AG09309 (cell line): ENCODE measurements at places on chromosomes 13 and 19.

DNA sequence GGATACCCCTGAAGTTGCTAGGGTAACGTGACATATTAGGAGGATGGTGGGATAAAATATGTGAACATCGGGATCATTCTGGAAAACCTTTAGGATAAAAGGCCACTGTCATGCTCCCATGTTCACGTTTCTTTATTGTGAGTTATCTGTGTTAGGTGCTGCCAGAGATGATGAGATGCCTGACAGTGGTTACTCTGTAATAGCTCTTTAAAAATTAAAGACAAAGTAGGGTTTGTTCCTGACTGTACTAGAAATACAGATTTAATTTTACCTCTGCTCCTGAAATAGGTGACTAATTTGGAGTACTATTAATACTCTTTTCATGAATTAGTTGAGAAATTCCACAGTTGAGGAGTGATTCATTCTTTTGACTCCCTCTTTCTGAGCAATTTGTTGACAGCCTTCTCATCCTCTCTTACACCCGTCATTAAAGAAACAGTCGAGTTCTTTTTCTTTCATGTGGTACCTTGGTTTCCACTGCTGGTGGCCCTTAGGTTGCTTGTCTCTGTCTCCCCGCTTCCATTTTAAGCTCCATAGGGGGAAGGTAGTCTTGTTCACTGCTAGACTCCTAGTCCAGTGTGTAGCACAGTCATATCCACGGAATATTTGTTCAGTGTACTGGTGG lies 28.4 kb downstream of the SAE1 start:
- DNase-seq = no peak

DNA sequence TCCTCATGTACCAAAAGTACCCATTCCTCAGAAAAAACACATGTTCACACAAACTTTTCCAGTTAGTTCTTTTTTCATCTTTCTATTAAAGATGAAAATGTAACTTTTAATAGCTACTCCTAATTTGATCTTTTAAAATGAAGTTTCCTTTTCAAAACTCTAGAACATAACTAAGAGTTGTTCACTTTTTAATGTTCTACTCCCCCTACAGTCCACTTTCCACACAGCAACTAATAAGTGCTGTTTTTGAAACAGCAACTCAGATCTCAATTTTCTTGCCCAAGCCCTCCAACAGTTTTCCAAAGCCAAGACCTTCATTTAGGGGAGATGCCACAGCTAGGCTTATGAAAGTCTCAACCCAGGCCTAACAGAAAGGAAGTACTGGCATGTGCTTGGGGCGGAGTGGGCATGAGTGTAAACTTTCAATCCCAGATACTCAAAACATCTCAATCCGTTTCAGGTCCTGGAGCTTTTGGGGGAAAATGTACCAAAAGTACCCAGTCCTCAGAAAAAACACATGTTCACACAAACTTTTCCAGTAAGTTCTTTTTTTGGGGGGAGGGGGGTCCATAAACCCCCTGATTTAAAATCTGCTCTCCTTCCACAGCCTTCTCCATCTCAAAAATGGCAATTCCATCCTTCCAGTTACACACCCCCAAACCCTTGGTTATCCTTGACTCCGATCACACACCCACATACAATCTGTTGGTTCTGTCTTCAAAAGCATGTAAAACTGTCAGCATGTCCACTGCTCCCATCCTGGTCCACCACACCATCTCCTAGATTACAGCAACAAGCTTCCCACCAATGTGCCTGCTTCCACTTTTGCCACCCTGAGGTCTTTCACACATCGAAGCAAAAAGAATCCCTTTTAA lies 2.0 kb downstream of the FBL start:
- DNase-seq = no peak

DNA sequence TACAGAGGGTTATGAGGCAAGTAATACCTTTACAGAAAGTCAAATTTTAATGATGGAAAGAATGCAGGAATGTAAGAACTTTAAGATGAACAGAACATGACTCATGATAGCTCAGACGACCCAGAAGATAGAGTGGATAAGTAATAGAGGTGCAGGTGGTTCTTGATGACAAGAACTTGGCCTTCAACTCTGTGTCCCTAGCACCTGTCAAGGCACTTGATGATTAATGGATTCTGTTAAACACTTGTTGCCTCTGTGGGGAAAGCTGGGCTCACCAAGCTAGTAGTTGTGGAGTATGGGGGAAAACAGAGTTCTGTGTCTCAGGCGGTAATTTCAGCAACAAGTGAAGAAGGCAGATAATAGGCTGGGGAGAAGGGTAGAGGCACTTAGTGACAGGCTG lies 306.2 kb downstream of the ATP8A2 start:
- DNase-seq = no peak

DNA sequence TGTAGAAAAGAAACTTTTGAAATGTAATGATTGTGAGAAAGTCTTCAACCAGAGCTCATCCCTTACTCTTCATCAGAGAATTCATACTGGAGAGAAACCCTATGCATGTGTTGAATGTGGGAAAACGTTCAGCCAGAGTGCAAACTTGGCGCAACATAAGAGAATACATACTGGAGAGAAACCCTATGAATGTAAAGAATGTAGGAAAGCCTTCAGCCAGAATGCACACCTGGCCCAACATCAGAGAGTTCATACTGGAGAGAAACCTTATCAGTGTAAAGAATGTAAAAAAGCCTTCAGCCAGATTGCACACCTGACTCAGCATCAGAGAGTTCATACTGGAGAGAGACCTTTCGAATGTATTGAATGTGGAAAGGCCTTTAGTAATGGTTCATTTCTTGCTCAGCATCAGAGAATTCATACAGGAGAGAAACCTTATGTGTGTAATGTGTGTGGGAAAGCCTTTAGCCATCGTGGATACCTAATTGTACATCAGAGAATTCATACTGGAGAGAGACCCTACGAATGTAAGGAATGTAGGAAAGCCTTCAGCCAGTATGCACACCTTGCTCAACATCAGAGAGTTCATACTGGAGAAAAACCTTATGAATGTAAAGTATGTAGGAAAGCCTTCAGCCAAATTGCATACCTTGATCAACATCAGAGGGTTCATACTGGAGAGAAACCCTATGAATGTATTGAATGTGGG lies 19.3 kb downstream of the ZNF583 start:
- no peak for DNase-seq

DNA sequence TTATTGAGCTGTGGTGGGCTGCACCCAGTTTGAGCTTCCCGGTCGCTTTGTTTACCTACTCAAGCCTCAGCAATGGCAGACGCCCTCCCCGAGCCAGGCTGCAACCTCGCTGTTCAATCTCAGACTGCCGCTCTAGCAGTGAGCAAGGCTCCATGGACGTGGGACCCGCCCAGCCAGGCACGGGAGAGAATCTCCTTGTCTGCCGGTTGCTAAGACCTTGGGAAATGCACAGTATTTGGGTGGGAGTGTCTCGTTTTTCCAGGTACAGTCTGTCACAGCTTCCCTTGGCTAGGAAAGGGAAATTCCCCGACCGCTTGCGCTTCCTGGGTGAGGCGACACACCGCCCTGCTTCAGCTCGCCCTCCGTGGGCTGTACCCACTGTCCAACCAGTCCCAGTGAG lies 27.7 kb upstream of the UBAC2 start:
- no peak for DNase-seq

- DNase-seq = no peak
These were observed 16.6 kb downstream of the SPACA7 start for GRCh38 chr13:112392719-112393118.

DNA sequence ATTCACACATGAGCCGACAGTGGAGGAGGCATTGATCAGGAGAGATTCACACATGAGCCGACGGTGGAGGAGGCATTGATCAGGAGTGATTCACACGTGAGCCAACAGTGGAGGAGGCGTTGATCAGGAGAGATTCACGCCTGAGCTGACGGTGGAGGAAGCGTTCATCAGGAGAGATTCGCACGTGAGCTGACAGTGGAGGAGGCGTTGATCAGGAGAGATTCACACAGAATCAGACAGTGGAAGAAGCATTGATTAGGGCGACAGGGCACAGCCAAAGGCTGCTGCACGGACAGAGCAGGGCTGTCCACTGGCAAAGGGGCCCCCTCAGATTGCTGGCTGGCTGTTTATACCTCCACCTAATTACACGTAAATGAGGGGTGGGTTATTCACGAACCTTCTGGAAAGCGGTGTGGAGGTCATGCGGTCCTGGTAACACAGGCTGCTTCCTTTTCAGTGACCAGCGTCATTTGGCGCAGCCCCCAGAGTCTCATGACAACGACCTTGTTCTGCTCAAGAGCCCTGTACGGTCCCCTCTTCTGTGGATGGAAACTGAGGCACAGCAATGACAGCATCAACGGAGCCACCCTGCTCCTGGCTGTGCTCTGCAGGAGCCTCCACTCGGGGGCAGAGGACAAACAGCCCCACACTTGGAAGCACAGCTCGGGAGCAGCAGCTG lies 50.6 kb upstream of the GAS6 start:
- no peak for DNase-seq

GRCh38 chr19:49946415-49946814 lies 14.6 kb downstream of the SIGLEC11 start:
- no peak for DNase-seq

DNA sequence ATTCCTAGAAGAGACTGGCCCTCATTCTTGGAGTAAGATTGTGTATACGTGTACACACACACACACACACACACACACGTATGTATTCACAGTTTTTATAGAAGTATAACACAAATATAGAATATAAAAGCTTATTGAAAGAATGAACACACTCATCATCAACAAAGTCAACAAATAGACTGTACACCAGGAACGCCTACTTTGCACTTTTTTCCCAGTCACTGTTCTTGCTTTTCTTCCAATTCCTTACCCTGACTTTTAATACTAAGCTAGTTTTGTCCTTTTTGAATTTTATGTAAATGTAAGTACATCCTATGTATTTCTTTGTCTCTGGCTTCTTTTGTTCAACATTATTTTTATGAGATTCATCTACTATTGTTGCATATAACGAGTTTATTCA lies 264.5 kb downstream of the MAB21L1 start:
- DNase-seq = no peak

GRCh38 chr13:74978591-74978990 lies 503.4 kb downstream of the TBC1D4 start:
- DNase-seq = no peak

- no peak for DNase-seq
These were observed 7.2 kb upstream of the ACER1 start for GRCh38 chr19:6340493-6341201.

DNA sequence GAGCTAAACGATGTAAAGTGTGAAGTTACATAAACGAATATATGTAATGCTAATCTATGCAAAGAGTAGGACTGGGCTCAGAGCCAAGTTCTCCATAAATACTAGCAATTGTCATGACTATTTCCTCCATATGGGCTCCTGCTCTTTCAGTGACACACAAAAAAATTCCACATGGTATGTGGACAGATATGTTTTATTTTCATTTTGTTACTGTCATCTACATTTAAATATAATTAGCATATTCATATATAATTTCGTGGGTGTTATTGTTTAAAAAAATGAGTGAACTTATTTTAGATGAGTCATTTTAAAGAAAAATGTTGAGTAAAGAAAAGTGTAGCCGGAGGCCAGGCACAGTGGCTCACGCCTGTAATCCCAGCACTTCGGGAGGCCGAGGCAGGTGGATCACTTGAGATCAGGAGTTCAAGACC lies 5.0 kb upstream of the IGSF23 start:
- DNase-seq = no peak

GRCh38 chr19:44841231-44841630 lies 4.9 kb upstream of the NECTIN2 start:
- no peak for DNase-seq

DNA sequence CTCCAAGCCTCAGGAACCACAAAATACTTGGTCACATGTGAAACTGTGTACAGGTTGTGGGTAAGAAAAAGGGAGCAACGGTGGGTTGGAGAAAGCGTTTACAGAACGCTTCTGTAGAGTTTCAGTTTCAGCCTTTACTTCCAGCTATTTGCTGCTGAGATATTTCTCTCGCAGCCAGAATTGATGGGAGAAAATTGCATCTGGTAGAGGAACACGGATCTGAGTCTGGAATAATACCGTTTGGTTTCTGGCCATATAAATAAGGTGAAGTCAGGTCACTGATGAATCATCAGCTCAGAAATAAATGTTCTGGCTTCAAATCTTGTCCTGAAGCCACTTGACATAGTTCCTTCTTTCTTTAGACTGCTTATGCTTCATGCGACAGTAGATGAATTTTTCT lies 20.3 kb upstream of the RFC3 start:
- DNase-seq = peak; percentile 3

DNA sequence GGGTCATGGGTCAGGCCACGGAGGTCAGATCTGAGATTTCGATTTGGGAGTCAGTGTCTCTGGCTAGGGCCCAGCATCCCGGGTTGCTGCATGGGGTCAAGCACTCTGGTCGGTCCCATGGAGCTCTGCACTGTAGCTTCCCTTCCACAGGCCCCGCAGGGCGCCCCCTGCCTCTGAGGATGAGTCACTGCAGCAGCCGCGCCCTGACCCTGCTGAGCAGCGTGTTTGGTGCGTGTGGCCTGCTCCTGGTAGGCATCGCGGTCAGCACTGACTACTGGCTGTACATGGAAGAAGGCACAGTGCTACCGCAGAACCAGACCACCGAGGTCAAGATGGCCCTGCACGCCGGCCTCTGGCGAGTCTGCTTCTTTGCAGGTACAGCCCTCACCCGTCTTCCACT lies 3.6 kb downstream of the CACNG7 start:
- no peak for DNase-seq

DNA sequence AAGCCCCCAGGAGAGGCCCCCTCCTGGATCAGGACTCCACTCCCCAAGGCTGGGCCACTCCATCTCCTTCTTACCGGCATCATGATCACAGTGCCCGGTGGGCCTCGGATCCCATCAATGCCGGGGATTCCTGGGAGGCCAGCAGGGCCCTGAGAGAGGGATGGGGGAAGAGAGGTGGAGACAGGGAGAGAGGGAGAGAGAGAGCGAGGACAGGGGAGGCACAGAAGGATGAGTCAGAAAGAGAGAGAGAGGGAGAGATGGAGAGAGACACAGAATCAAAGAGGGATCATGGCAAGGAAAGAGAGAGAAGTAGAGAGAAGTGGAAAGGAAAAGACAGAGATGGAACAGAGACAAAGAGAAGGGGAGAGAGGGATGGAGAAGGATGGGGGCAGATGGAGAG lies 13.8 kb downstream of the COL5A3 start:
- no peak for DNase-seq

DNA sequence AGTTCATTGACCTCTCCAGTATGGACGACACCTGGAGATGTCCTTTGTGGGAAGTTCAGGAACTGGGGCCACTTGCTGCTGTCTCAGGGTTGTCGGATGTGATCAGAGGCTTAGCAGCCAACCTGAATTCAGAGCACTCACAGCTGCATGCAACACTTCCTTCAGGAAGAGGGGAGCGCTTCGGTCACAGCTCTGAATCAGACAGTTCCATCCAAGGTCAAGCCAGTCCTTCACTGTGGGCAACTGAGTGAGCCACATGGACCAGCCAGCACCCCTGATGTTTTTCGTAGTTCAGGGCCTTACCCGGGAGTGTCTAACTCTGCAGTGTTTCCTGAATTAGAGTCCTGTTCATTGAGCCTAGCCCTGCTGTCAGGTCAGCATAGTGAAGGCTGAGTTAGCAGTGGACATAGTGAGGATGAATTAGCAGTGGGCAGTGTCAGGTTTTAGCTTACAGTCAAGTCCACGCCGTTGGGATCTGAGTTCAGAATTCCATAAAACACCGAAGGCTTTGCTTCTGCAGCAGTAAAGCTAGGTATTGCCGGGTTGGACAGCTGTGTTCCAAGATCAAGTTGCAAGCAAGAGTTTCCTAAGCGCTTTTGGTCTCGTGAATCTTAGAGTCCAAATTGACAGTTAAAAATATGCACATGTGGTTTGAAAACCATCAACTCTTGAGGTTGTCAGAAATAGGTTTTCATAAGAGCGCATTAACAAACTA lies 5.1 kb downstream of the ZNF555 start:
- peak; percentile 8 for DNase-seq

GRCh38 chr19:49343123-49343522 lies 7.9 kb downstream of the CD37 start:
- no peak for DNase-seq

GRCh38 chr19:11422163-11423065 lies 3.3 kb upstream of the RGL3 start:
- DNase-seq = no peak
